Ecto neural progenitor cell (in vitro differentiated cells): ENCODE measurements at places on chromosomes 1 and 21.

GRCh38 chr1:32693455-32694174 is 9.0 kb downstream of the SYNC start:
- DNase-seq = no peak

GRCh38 chr1:2360588-2361364 is 30.6 kb downstream of the MORN1 start:
- DNase-seq = no peak

GRCh38 chr1:87141556-87141955 is 187.1 kb upstream of the LMO4 start:
- DNase-seq = no peak

GRCh38 chr1:109883248-109883955 is 27.2 kb upstream of the CSF1 start:
- DNase-seq = no peak

DNA sequence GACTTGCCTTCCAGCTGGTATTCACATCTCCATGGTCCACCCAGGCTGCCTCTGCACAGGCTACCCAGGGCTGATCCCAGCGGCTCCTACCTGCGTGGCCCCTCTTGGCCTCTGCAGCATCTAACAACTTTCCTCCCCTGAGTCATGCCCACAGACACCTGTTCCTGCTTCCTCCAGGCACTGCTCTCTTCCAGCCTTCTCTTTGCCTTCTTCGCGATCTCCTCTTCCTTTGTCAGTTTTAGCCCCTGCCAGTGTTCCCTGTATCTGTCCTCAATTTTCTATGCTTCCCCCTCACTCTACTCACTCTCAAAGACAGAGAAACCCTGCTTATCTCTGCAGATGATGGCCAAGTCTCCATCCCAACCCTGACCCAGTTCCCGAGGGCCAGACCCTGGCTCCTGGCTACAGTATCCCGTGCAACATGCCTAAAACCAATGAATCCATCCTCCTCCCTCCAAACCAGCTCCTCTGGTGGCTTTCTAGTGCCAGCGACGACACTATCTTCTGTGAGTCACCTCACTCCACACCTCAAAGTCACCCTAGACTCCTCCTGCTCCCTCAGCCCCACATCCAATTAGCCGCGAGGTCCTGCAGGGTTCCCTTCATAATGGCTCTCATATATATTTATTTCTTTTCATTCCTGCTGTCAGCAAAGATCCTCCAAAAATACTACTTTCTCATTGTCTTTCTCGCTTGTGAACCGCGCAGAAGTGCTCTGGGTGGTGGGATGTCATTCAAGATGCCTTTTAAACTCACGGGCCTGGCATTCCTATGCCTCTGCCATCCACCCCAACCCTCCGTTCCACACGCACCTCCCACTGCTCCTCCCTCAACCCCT is 259.2 kb downstream of the TOMM20 start:
- no peak for DNase-seq

DNA sequence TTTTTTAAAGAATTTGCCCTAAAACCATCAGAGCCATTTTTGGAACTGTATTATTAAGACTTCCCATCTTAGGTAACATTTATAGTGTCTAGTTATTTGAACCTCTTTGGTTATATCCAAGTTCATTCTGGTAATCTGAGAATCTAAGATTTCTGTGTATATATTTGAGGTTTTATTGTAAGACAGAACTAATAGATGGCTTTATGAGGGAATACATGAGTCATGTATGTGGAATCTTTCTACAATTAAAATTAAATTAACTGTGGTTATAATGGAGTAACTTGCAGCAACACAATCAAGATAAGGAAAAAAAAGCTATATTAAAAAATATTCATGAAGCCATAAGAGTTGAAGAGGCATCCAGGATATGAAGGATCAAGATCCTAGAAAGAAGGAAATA is 92.1 kb downstream of the UBE2U start:
- DNase-seq = no peak

DNA sequence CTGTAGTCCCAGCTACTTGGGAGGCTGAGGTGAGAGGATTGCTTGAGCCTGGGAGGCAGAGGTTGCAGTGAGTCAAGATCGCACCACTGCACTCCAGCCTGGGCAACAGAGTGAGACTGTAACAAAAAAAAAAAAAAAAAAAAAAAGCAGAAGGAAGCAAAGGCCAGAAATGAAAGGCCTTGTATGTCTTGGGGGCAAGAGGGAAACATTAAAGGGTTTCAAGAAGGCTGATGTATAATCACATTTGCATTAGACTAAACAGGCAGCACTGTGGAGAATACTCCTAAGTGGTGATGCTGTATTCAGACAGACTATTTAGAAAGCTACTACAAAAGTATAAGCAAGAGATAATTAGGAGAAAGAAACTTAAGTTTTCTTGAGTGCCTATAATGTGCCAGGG is 10.4 kb downstream of the ANP32E start:
- DNase-seq = no peak

DNA sequence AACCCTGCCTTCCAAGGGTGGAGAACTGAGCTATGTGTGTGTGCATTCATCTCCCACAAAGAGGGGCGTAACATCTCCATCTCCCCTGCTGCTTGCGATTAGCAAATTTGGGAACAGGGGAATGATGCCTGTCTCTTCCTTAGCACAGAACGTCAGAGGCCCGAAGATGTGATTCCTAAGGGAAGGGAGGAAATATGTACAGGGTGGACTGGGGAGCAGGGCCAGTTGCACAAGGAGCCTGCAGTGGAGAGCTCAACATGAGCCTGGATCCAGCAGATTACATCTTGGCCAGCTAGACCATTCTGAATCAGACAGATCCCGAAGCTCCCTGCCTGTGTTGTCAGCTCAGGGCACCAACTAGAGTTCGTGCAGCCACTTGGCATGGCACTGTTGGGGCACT is 118.1 kb downstream of the NGF start:
- DNase-seq = no peak

- no peak for DNase-seq
These were observed 27.5 kb downstream of the FRRS1 start for GRCh38 chr1:99738858-99739465.

DNA sequence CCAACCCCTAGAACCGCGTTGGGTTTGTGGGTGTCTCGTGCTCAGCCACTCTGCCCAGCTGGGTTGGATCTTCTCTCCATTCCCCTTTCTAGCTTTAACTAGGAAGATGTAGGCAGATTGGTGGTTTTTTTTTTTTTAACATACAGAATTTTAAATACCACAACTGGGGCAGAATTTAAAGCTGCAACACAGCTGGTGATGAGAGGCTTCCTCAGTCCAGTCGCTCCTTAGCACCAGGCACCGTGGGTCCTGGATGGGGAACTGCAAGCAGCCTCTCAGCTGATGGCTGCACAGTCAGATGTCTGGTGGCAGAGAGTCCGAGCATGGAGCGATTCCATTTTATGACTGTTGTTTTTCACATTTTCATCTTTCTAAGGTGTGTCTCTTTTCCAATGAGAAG is 18.7 kb downstream of the TFF3 start:
- no peak for DNase-seq

- DNase-seq = no peak
These were observed 42.2 kb downstream of the DISC1 start for GRCh38 chr1:231668826-231669225.

DNA sequence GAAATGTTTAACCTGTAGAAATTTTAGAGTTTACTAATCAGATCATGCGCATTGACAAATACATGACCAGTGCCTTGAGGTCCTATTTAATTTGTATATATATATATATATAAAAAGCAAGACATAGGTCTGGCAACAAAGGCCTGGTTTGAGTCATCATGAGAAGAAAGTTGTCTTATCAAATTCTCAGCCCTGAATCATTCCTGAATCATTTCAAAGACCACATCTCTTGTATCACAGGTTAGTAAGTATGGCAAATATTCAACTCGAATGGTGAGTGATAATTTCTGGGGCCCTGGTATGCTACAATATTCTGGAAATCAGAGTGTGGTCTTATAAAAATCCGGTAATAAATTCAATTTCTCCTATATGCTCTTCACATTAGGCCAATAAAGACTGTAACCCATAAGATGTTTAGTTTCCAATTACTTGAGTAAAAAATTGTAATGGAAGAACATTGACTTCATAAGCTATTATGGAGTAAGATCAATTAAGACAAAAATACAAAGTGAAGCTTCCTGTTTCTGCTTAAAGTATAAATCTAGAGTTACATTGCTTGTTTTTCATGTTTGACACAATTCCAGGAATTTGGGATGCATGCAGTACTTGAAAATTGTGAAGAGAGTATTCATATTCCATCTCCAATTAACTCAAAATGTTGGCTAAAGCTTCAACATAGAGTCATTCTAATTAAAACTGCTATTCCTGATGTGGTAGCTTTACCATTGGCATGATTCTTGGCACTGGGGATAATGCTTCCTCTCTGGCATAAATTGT is 309.4 kb downstream of the BRINP3 start:
- DNase-seq = no peak

DNA sequence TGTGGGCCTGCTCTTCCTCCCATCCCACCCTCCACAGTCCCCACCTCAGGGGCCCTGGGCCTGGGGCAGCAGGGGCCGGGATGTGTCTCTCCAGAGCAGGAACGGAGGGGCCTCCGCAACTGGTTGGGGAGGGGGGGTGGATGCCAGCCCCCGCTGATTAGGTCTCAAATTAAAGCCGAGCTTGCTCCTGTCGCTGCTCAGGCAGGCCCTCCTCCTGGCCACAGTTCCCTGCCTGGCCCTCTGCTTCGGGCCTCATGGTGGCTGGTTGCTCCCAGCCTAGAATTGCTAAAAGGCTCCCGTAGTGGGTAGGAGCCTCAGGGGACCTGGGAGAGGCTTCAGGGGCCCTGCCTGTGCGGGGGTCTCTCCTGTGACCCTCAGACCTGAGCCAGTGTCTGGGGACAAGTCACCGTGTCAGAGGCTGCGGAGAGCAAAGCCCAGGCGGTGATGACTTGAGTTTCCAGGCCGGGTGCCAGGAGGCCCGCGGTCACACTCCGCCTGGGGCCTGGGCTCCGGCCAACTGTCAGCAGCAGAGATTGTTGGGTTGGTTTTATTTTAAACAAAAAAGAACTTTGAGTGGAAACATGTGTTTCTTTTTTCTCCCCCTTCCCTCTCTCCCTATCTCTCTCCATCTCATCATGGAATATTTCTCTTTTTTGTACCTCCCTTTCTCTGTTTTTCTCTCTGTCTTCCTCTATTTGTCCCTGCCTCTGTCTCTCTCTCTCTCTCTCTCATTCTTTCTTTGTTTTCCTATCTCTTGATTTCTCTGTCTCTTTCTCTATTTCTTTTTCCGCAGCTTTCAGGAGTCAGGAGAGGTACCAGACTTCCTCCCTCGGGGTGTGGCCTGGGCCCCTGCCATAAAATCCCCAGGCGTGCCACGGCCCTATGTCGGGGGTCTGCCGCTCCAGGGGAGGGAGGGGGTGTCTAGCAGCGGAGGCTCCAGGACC is 20.0 kb upstream of the EPHA2 start:
- DNase-seq = no peak

DNA sequence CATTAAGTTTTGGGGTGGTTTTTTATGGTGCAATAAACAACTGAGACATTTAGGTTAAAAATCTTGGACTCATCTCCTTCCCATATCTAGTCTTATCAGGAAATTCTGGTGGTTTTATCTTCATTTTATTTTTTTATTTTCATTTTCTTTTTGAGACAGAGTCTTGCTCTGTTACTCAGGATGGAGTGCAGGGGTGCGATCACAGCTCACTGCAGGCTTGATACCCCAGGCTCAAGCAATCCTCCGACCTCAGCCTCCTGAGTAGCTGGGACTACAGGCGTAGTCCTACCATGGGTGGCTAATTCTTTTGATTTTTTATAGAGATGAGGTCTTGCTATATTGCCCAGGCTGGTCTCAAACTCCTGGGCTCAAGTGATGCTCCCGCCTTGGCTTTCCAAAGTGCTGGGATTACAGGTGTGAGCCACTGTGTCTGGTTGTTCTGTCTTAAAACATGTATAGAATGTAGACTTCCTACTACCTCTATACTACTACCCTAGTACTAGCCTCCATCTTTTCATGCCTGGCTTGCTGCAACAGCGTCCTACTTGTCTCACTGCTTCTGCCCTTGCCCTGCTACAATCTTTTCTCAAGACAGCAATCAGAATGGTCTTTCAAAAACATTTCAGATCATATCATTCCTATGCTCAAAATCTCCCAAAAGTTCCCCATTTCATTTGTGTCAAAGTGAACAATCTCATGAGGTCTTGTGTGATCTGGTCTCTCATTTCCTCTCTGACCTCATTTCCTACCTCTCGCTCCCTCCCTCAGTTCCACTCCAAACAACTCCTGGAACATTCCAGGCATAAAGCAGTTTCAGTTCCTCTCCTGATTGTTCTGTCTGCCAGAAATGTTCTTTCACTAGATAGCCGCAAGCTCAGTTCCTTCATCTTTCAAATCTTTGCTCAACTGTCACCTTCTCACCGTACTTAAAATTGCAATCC is 5.9 kb upstream of the FCGR2A start:
- no peak for DNase-seq

- no peak for DNase-seq
These were observed 4.1 kb downstream of the FLVCR1 start for GRCh38 chr1:212862111-212862690.

GRCh38 chr1:222048094-222048595 is 306.3 kb upstream of the DUSP10 start:
- no peak for DNase-seq

- DNase-seq = no peak
These were observed 1.8 kb upstream of the HSPG2 start for GRCh38 chr1:21938732-21939538.

GRCh38 chr1:22239378-22239777 is 96.5 kb upstream of the WNT4 start:
- DNase-seq = no peak
